D721Med (cell line): ENCODE measurements at places on chromosomes 3 and 15.

DNA sequence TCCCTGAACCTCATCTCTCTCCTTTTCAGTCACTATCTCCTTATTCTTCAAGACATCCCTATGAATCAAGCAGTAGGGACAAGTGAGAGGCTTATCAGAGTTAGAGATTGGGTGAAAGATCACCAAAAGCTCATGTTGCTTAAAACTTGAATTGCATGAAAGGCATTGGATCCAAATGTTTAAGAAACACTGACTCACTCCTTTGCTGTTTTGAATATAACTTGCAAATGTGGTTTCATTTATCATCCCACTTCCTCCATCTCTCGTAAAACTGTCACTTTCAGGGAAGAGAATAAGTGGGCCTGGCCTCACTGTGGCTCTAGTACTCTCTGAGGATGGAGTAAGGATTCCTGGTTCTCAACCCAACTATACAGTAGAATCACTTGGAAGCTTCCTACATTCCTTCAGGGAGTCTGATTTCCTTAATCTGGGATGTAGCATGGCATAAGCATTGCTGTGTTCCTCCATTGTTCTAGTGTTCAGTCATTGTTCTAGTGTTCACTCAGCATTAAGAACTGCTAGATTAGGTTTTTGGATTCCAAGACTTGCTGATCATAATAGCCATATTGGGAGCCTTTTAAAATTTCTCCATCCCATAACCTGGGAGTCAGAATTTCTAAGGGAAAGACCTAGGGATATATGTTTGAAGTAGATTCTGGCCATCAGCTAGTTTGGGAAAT is 171.8 kb downstream of the TMEM108 start:
- no peak for DNase-seq

DNA sequence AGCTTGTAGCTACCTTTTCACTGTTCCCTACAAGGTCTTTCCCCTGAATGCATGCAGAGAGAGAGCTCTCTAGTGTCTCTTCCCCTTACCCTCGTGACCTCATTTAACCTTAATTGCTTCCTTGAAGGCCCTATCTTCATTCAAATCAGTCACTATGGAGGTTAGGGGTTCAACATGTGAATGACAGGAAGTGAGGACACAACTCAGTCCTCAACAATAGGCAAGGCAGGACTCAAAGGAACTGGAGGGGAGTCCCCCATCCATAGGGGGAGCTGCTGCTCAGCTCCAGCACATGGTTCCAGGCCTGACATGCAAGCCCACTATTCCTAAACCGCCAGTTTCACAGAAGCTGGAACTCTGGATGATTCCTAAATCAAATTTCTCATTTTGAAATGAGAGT is 33.8 kb upstream of the GYG1 start:
- DNase-seq = no peak

- DNase-seq = no peak
Observed at GRCh38 chr3:156539051-156539450, 15.9 kb downstream of the SSR3 start.

DNA sequence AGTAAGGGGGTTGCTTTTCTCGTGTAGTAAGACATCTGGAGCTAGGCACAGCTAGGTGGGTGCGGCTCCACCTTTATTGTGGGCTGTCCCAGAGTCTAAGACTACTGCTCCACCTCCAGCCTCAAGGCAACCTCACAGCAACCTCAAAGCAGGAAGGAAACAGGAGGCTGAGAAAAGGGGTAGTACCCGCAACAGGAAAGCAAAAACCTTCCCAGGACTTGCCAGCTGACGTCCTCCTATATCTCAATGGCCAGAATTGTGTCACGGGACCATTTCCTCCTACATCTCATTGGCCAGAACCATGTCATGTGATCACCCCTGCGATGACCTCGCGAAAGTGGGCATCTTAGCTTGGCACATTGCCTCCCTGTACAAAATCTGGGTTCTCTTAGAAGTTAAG is 4.3 kb upstream of the GPR160 start:
- DNase-seq = no peak

DNA sequence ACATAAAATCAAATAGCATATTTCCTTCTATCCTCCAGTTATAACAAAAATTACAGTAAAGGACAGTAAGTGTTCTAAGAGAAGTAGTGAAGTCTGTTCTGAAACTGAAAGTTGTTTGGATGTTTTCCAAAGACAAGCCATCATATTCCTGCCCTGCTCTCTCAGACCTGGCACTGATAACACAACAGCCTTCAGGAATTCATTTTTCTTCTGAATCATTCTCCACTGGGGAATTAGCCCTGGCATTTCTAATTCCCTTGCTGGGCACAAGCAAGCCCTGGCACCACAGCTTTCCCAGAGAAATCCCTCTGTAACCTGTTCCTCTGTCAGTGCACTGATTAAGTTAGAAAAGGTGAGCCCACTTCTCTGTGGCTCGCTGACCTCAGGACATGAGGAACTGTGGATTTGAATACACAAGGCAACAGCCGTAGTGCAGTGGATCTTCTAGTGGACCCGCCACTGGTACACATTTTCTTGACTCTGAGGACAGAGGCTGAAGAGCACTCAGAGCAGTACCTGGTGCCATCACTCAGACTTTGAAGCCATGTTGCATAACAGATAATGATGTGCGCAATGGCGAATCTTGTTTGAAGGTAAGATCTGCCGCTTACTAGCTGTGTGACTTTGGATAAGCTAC is 61.6 kb downstream of the WWTR1 start:
- no peak for DNase-seq

- DNase-seq = no peak
Observed at GRCh38 chr15:88249220-88249619, 7.3 kb downstream of the NTRK3 start.

GRCh38 chr15:29840926-29841325 is 18.7 kb upstream of the TJP1 start:
- DNase-seq = no peak

DNA sequence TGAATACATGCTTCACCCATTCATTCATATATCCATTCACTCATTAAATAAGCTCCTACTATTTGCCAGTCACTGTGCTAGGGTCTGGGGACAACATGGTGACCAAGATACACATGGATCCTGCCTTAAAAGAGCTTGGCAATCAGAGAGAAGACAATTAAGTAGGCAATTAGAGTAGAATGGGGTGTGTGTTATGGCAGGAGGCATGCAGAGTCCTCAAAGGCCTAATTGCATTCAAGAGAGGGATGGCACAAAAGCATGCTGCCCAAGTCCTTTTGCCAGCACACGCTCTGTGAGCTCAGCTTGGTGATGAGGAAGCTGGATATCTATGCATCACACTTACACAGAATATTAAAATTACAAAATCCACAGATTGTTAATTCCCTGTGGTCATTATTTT is 2.8 kb upstream of the PRICKLE2 start:
- no peak for DNase-seq

DNA sequence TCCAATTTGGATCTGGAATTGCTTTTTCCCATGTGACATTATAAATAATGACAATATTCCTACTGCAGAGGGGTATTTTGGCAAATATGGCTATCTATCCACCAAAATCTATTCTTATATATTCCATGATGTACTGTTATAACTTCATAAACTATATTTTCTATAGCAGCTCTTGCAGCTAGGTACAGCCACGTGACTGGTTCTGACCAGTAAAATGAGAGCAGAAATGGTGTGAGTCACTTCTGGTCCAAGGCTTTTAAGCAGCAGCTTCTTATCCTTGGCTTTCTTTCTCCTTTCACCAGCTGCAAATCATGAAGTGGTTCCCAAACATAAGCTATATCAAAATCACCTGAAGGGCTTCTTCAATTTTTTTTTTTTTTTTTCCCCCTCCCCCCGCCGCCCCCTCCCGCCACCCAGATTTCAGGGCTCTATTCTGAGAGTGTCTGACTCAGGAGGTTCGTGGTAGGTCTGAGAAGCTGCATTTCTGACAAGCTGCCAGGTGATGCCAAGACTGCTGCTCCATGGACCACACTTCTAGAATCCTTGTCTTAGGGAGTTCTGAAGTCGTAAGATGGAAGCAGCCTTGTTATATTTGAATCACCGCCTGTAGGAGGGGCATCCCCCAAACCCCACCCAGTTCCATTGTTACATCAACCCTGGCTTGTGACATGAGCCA is 357.5 kb downstream of the CHST2 start:
- DNase-seq = no peak

DNA sequence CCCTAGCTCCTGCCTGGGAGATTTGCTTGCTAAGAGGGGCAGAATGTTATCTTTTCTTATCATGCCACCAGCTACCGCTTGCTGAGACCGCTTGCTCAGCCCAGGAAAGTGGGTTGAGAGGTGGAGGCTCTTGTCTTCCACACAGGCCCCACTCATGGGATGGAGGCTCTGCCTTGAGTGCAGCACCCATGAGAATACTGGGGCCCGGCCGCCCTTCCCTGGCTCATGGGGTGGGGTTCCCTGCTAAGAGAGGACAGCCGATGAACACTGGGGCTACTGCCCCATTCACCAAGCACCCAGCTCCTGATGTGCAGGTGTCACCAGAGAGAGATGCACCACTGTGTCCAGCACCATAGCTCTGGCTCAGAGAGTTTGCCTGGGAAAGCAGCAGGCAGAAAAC is 55.2 kb downstream of the HMCES start:
- DNase-seq = no peak

DNA sequence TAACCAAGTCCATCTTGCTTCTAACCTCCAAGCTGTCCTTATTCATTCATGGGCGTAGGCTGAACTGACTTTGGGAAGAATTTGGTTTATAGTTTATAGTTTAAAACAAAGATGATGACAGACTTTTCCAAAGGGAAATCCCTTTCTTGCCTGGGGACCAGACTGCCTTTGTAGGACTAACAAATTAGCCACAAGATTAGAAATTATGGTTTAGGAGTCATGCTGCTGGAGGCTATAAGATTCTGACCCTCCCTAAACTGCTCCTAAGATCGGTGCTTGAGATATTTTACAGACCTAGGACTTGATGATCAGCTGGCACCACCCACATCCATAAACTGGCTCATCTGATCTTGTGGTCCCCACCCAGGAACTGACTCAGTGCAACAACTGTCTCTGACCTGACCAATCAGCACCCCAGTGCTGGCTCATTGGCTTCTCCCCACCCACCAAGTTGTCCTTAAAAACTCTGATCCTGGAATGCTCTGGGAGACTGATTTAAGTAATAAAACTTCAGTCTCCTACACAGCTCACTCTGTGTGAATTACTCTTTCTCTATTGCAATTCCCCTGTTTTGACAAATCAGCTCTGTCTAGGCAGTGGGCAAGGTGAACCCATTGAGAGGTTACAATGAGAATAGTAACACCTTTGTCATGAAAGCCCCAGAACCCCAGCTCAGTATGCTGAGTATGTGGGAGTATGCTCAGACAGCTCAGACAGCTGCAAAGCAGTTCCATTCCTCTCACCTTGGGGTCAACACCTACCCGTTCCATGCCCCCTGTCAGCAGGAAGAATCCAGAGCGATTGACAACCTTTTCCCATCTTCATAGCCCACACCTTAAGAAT is 51.6 kb upstream of the C15orf39 start:
- no peak for DNase-seq

DNA sequence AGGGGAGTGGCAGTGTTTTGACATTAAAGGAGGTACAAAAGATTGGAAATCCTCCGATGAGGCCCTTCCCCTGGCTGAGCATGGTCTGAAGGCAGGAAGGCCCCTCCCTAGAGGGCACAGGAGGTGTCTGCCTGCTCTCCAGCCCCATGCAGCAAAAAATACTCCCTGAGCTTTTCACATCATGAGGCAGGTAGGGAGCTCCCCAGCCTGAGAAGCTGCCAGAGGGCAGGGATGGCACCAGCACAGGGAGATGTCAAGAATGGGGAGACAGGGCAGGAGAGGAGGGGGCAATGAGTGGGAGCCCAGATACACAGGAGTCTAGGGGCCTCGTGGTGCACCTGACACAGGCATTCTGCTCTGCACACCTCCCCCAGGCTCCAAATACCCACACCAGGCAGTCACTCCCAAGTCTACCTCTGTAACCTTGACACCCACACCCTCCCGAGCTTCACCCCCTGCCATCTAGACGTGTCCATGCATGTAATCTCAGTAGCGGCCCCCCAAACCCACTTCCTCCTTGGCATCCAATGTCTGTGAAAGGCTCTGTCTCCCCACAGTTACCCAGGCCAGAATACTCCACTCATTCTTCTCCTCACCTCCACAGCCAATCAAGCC is 22.9 kb downstream of the GRAMD2A start:
- DNase-seq = no peak

GRCh38 chr15:67149068-67149772 is 83.8 kb downstream of the SMAD3 start:
- DNase-seq = no peak

GRCh38 chr3:124322309-124322880 is 330.5 kb upstream of the ROPN1 start:
- DNase-seq = no peak
